ENCODE measurements at places on chromosomes 1 and 21.

- DNase-seq: peak; percentile 76
Observed at GRCh38 chr1:21216835-21217811, 40.4 kb upstream of the EIF4G3 start.

GRCh38 chr1:39394598-39394997, 96.8 kb upstream of the BMP8A start:
- DNase-seq: peak; percentile 49

DNA sequence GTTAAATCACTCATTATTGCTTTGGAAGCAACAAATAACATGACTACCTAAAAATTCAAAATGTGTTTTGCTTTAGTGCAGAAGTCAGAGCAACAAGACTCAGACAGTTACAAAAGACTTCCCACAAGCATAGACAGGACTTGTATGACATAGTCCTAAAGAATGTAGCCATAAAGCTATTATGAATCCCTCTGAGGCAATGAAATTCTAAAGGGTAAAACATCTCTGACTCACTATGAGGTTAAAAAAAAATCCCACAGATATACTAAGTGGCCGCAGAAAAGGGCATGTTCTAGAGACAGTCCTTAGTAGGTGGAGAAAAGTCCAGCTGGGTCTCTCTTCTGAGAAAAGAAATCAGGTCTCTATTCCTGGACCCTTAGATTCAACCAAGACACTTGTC, 4.9 kb downstream of the PRKAB2 start:
- DNase-seq: no peak

DNA sequence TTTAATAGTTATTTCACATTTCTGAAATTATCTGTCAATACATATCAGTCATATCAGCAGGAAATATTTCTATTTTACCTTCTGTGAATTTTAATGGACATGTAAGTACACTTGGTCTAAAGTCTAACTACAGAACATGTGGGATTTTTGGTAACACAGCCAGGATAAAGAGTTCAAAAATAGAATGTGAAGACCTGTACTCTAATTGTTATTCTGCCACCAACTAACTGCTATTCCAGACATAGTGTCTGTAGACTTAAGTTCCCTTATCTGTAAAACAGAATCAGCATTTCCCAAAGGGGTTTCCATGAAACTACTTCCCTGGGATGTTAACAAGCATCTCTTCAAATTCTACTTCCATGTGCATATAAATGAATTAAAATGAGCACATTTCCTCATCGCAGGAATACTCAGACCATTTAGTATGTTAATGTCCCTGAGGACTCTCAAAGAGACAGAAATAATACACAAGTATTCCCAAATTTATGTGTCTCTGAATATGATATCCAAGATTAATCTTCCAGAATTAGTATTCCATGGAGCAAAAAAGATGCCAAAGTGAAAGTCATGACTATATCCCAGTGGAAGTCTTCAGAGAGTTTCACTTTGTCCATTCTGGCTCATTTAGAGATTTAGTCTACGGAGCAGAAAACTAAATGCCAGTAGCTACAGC, 325.6 kb downstream of the NEGR1 start:
- no peak for DNase-seq

DNA sequence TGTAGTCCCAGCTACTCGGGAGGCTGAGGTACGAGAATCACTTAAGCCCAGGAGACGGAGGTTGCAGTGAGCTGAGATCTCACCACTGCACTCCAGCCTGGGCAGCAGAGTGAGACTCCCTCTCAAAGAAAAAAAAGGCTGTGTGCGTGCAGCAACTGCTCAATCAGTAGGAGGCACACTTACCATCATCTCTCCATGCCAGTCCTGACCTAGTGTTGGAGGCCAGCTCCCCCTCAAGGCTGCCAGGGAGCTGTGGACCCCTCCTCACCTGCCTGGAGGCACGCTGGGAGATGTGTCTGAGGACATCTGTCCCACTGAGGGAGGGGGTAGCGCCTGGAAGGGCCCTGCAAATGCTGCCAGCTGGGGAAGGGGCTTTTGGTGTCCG, 11.9 kb downstream of the RPS6KA1 start:
- no peak for DNase-seq

GRCh38 chr21:39006571-39007311, 176.5 kb downstream of the PSMG1 start:
- no peak for DNase-seq

DNA sequence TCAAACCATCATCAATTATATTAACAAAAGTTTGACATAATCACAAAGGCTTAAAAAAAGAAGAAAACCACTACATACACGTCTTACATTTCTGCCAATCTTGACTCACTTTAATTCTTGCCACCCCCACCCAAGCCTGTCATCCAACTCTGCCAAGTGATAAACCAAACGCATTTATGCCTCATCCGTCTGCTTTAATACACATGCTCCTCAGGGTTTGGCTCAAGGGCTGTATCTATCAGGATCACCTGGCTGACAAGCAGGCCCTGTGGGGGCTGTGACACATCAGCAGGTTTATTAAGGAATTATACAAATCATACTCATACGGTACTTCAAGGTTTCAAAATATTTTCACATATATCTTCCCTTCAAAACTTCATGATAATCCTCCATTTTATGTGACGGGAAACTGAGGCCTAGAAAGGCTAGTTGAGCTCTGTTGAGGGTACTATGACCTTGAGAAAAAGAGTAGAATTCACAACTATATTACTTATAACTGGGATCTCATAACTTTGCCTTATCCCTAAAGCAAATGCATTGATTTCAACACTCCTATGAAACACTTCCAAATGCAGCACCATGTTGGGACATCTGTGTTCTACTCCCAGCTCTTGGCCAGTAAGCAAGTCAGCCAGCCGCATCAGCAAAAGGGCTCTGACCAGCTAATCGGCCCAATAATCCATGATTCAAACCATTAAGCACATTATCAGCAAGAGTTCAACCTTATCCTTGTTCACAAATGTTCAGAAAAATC, 8.7 kb downstream of the SORT1 start:
- DNase-seq: no peak

DNA sequence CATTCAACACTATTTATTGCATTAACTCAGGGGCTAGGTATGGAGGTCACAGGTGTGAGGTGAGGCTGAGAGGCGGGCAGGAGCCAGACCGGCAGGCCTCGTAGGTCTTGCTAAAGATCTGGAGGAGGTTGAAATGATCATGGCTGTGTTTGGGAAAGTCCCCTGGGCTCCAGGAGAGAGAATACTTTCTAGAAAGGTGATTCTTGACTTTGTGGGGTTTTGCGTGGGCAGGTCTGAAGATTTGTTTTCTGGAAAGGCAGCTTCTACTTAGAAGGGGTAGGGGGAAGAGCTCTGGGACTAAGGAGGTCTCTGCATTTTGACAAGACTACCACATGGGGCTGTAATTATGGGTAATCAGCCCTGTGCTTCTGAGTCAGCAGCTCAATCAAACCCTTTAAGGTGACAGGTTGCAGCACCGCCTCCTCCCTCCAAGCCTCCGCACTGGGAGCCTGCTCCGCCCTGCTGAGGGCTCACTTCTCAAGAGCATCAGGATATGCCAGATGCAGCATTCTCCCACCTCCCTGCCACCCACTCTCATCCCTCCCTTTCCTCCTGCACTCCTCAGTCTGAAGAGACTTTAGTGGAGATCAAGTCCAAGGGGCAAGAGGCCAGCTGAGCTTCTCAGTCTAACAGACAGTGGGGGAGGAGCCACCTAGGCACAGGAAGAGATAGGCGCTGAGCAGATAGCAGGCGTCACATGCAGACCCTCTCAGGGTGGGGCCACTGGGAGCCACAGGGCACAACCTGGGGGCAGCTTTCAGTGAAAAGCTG, 30.5 kb downstream of the SLC30A1 start:
- DNase-seq: no peak

- no peak for DNase-seq
Observed at GRCh38 chr1:156284112-156284511, at the start of gene TMEM79. Gene TMEM79, plus strand, starts transcription at chr1:156284325. Its CDS starts 902 bp downstream, at chr1:156285227.

DNA sequence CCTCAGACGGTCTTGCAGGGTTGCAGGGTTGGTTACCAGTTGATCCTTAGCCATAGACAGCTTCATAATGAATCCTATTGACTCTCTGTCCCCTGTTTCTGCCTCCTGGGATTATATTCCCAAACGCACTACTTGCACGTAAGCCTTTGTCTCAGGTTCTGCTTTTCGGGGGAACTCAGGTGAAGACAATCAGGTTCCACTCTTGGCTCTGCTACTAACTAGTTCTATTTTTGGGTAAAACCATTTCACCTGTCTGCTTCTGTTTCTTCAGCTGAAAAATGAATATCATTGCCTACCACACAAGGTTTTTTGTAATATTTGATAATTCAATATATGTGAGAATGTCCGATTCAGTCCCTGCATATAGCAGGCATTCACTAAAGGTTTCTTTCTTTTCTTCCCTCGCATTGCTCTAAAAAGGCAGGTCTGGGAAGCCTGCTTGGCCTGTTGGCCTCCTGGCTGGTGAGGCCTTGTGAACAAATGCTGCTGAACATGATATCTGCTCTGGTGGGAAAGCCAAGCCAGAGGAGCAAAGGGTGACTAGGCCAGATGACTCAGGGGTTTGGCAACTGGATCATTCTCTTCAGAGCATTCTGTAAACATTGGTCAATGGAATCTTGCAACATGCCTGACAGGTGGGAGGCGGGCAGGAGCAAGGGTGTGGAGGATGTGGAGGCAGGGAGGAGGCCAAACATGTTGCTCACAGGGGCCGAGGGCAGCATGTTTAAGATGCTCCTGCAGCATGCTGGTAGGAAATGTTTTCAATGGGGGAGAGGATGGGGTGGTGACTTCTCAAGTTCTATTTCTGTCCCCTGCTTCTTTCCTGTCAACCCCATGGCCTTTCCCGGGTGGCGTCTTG, 23.8 kb downstream of the IER5 start:
- no peak for DNase-seq

DNA sequence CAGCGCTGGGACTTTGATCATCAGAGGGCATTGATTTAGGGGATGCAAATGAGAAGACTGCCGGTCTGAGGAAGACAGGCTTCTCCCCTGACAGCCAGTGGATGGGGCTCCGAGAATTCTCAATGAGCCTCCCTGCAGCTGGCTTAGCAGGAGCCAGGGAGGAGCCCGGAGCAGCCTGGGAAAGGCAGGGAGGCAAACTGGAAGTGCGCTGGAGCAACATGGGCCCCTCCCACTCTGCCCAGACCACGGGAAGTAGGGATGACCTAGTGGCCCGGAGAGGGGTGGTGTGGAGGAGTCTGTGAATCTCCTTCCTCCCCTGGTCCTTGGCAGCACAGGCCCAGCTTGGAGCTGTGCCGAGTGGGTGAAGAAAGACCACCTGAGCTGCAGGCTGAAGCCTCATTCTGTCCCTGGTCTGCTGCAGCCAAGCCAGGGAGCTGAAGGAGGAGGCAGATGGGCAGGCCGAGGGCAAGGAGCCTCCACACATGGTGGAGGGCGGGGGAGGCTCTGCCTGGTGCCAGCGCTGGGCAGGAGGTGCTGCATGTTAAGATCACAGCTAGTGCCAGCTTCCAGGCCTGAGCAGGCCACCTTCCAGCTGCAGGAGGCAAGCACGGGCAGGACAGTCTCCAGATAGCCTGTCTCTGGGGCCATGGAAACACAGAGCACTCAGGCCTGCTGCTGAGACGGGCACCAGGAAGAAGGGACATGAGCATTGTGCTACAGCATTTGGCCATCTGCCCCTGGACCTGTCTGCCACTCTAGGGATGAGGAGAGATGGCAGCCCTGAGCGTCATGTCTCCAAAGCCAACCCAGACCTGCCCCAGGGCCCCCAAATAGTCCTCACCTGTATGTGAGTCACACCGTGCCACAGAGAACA, 12.2 kb upstream of the CLSTN1 start:
- no peak for DNase-seq

DNA sequence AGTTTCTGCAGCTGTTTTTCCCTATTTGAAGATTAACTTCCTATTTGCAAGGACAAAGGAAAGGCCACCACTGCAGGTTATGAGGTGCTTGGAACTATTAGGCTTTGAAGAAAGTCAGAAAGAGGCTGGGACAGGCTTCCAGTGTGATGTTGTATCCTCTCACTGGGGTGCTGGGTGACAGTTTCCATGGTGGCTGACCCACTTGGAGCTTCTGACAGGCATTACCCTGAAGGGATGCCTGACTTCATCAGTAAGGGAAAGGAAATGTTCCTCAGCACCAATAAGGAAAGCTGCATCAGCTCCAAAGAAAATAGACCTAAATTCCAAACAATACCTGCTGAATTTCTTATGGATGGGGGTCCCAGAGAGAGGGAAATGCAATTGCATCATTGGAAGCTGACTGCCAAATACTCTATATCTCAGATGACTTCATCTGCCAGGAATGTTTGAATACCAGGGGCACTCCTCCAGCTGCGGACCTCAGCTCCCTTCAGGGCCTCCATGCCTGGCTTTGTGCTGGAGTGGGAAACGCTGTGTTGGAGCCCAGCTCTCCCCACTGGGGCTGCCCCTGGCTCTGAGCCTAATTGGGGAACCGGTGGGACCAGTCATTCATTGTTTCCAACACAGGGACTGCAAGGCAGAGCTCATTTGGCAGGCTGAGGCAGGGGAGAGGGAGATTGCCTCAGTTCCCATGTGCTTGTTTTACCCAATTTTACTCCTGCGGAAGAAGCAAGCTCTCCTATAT, 76.6 kb downstream of the RGL1 start:
- DNase-seq: no peak

- DNase-seq: no peak
Observed at GRCh38 chr1:74913978-74914377, 181.0 kb downstream of the TYW3 start.

GRCh38 chr1:30191154-30191702, 532.2 kb downstream of the MATN1 start:
- DNase-seq: peak; percentile 63

- DNase-seq: no peak
Observed at GRCh38 chr1:11417162-11417561, 61.8 kb upstream of the DISP3 start.

GRCh38 chr1:160800645-160801408, 4.9 kb downstream of the LY9 start:
- DNase-seq: peak; percentile 58

DNA sequence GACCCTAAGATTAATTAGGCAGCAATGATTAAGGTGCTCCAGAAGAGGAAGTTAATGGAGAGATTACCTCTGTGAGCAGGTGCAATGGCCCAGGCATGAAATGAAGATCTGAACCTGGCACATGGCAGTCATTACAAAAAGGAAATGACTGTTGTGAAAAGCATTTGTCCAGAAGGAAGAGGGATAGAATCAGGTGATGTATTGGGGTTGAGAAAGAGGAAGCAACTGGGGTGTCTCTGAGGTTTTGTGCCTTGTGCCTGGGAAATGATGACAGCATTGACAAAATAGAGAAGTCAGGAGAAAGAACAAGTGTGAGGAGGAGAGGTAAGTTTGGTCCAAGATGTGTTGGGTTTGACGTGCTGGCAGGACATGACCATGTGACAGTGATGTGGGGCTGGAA, 5.6 kb downstream of the CRCT1 start:
- DNase-seq: no peak

GRCh38 chr1:30385246-30385995, 338.0 kb downstream of the MATN1 start:
- no peak for DNase-seq

DNA sequence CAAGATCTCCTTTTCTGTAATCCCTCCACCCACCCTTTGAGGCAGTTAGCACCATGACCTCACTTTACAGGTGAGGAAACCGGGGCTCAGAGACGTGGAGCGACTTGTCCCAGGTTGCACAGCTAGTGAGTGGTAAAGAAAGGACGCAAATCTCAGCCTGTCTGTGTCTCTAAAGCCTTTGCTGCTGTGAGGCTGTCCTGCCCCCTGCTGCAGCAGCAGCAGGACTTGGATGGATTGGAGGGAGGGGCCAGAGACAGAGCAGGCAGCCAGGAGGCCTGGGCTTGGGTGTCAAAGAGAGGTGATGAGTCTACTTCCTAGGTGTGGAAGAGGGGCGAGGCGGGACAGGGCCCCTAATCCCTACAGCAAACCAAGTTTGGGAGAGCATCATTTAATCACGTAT, 69.6 kb downstream of the PTPRU start:
- no peak for DNase-seq

Measured in activated CD4-positive, alpha-beta T cell treated with anti-CD3 and anti-CD28 coated beads, Interleukin-2, Interleukin-4, amounts not matched to agents 100 ng/mL and 50 ng/mL, durations not matched to agents 16 hours and 8 hours (primary cell).